Activated CD4-positive, alpha-beta T cell treated with anti-CD3 and anti-CD28 coated beads for 4 hours (primary cell): ENCODE measurements at places on chromosomes 2 and 18.

DNA sequence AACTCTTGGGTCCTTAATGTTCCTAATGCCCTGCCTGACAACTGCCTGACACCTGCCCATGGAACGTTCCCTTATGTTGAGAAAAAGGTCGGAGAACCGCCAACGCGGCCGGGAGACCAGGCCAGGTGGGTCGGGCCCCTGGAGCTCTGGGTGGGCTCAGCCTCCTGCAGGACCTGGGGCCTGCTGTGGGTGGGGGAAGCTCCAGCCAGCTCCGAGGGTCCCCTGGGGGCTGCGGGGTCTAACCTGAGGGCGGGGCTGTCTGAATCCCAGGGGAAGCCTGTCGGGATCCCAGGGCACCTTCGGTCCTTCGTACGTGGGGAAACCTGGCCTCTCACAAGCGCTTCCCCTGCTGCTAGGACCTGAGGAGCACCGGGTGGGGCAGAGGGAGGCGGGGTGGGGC, 296.0 kb downstream of the NDUFA10 start:
- DNase-seq: no peak

- peak; percentile 37 for DNase-seq
These were observed 33.4 kb upstream of the KLHL29 start for GRCh38 chr2:23351388-23352141.

- DNase-seq: no peak
These were observed 40.4 kb upstream of the ID2 start for GRCh38 chr2:8641301-8641965.

GRCh38 chr2:45533771-45534170, 77.3 kb downstream of the SRBD1 start:
- no peak for DNase-seq

- DNase-seq: no peak
These were observed 31.3 kb upstream of the CNTNAP5 start for GRCh38 chr2:123993728-123994323.
